Heart left ventricle (tissue), 16 donors: ENCODE measurements at places on chromosomes 16 and 17. TPM values are rescaled to one million over a fixed set of nuclear protein-coding genes. Genes with fewer than 3 reads are reported as not detected.

Gene VAT1L
- polyA plus RNA-seq = 0.32 TPM

Gene CNGB1
- not detected for polyA plus RNA-seq

Gene SPATA32
- not detected for polyA plus RNA-seq

Gene ZSCAN10
- polyA plus RNA-seq = not detected

Gene BAIAP3
- 2.6 TPM for polyA plus RNA-seq

Gene EME1
- 0.22 TPM for polyA plus RNA-seq

Gene KRTAP4-4
- polyA plus RNA-seq = not detected

Gene TERB1
- polyA plus RNA-seq = not detected

Gene CDH5
- polyA plus RNA-seq = 62.3 TPM

Gene ZFHX3
- 3.8 TPM for polyA plus RNA-seq

Gene RABEP2
- polyA plus RNA-seq = 31.1 TPM

Gene ICAM2
- 64.1 TPM for polyA plus RNA-seq

Gene MT1G
- 7.2 TPM for polyA plus RNA-seq

Gene MARVELD3
- not detected for polyA plus RNA-seq

Gene PTGES3L
- polyA plus RNA-seq = 58.0 TPM

Gene RARA
- polyA plus RNA-seq = 22.0 TPM

Gene SLC38A8
- 25.3 TPM for polyA plus RNA-seq

Gene CHRNE
- polyA plus RNA-seq = 0.71 TPM

Gene HSD17B1
- polyA plus RNA-seq = 1.8 TPM

Gene KIF18B
- polyA plus RNA-seq = 0.19 TPM

Gene TMEM100
- polyA plus RNA-seq = 4.1 TPM

Gene ADAMTS18
- polyA plus RNA-seq = not detected

Gene TAT
- not detected for polyA plus RNA-seq

Gene USP7
- polyA plus RNA-seq = 20.3 TPM

Gene CA5A
- not detected for polyA plus RNA-seq

Gene TP53TG3F
- polyA plus RNA-seq = not detected

Gene EVPLL
- polyA plus RNA-seq = not detected

Gene DLX4
- 0.03 TPM for polyA plus RNA-seq

Gene HNF1B
- not detected for polyA plus RNA-seq
